ENCODE measurements at places on chromosomes 11 and 22.
A peak's percentile ranks its signal among the peaks of the same experiment; 100 is the strongest.

DNA sequence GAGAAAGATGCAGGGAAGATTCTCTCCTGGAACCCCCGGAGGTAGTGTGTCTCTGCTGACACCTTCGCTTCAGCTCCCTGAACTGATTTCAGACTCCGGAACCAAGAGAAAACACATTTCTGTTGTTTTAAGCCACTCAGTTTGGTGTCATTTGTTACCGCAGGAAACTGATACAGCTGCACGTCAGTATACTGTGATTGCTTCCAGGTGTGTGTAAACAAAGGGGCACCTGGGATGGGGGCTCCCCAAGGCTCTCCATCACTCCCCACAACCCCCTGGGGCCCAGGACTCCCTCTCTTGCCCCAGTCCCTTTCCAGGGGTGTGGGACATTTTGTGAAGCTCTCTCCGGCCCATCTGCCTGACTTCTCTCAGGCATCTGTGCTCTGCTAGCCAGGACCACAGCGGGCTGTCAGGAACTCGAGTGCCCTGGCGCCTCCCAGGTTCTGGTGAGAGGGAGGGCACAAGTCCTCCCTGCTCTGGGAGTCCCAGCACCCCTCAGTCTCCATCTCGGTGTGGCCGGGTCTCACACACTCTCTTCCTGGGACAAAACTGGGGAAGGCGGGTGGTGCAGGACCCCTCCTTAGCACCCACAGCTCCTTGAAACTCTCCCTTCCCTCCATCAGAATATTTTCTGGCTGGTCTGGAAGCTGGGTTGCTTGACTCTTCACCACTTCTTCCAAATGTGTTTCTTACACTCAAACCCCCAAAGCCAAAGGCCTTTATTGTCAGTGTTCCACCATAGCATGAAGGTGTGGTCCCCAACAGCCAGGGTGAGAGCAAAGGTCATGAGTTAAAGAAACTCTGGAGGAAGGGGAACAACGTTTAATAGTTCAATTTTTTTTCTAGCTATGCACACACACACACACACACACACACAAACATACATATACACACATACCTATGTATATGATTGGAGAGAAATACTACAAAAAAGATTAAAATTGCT is 35.0 kb upstream of the TSKU start:
- H3K27me3 ChIP-seq, result no peaks in the 10 kb centered on the region
- no peak overlapping the region for H3K4me3 ChIP-seq
- no peak for DNase-seq
- H3K27ac ChIP-seq, result no peak overlapping the region
- no peaks in the 10 kb centered on the region for H3K4me1 ChIP-seq

DNA sequence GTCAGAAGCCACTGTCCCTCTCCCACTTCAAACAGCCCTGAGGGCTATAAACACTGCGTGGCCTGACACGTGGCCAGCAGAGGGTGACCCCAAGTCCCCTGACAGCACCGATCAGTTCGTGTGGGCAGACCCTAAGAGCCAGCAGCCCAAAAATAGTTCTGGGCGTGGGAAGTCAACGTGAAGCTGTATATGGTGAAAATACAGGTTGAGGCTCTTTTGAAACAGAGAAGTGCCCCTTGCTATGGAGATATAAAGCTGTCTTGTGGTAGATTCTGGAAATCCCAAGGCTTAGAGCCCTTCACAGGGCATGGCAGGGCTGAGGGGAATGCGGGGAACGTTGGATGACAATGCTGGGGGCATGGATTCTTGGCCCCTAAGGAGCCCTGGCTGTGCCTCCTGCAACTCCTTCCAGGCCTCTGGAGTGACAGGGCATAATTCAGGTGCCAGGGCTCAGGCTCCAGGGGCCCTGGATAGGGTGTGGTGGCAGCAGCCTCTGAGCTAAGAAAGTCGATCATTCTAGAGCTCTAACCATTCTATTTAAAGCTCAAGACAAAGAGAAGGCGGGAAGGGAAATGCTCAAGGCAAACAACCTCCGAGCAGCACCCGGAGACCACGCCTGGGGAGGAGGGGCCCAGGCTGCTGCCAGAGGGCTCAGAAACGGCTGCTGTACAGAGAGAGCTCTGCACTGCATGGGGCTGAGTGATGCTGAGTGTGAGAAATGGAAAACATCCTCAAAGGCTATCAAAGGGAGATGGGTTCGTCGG is 60.4 kb upstream of the CD5 start:
- DNase-seq, result no peak
- no peaks in the 10 kb centered on the region for H3K36me3 ChIP-seq
- peak overlapping the region; percentile 77 for H3K27ac ChIP-seq

DNA sequence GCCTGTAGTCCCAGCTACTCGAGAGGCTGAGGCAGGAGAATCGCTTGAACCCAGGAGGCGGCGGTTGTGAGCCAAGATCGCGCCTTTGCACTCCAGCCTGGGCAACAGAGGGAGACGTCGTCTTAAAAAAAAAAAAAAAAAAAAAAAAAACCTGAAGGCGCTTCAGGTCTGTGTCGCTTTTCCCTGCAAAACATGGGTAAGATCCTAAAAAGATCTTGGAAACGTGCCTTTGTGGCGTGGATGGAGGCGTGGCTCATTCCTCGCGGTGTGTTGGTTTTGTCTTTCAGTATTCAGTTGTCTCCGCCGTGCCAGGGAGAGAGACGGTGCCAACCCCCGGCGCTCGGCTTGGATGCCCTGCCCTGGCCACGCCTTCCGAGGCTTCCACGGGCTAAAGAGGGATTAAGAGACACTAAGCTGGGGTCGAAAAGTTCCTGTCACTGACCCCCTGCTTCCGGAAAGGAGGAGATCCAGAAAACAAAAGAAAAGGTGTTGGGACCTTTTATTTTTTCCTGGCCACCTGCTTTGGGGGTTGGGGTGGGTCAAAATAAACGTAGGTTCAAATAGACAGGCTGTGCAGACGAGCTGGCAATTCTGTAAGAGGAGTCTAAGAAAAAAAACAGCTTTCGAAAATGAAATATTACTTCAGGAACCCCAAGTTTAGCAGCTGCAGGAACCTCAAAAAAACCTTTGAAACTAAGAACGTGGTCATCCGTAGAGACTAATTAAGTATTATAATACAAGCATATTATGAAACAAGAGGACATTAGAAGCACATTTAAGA is 1.1 kb upstream of the SLC35F2 start:
- H3K27me3 ChIP-seq, result no peaks in the 10 kb centered on the region
- peak overlapping the region; percentile 66 for H3K27ac ChIP-seq
- DNase-seq, result peak; percentile 63
- H3K4me3 ChIP-seq, result peak overlapping the region; percentile 93
- no peaks in the 10 kb centered on the region for H3K36me3 ChIP-seq

DNA sequence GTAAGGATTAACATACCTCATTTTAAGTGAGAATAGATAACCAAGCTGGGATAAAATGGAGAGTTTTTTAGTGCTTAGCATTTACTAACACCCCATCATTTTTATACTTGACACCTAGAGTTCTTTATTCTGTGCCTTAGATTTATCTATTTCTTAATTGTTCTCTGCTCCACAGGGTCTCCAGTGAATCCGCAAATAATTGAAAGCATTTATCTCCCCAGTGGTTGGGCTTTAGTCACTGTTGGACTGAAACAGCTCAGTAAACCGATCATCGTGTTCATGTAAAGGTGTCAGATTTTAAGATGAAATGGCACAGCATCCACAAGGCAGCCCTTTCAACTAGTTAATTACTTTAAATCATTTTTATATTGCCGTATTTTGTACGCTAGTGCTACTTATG is 17.8 kb upstream of the GRIA4 start:
- H3K36me3 ChIP-seq, result no peaks in the 10 kb centered on the region
- H3K27ac ChIP-seq, result no peak overlapping the region
- no peaks in the 10 kb centered on the region for H3K27me3 ChIP-seq
- no peaks in the 10 kb centered on the region for H3K4me1 ChIP-seq
- no peak overlapping the region for H3K4me3 ChIP-seq

DNA sequence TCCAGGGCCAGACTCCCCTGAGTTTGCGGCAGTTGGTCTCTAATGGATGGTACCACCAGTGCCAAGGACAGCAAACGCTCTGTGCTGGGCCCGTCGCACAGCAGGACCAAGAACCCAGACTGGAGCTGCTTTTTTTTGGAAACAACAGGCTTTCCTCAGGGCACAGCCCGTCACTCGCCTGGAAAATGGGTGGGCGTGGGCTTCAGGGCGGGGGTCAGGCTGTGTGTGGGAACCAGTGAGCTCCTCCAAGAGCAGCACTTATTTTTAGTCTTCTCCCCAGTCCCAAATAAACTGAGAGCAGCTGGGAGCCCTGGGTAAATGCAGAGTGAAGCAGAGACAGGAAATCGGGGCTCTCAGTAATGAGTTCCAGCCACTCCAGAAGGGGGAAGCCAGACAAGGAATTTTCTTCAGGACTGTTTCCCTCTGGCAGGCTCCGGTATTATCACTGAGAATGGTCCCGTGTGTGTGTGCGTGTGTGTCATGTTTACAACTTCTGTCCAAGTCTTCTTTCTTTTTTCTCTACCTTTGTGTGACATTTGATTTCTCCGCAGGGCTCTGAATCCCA is 63.0 kb downstream of the PPFIBP2 start:
- no peak overlapping the region for H3K27ac ChIP-seq
- no peaks in the 10 kb centered on the region for H3K27me3 ChIP-seq
- 0 out of 2 replicates have a peak, but pooled peaks cover 5% of the 10 kb centered on the region for H3K36me3 ChIP-seq
- H3K4me1 ChIP-seq, result peaks cover 41% of the 10 kb centered on the region

GRCh38 chr11:118059246-118059940 is 17.5 kb upstream of the TMPRSS4 start:
- no peaks in the 10 kb centered on the region for H3K36me3 ChIP-seq
- peaks cover 1% of the 10 kb centered on the region for H3K27me3 ChIP-seq
- no peaks in the 10 kb centered on the region for H3K4me1 ChIP-seq
- H3K27ac ChIP-seq, result no peak overlapping the region

DNA sequence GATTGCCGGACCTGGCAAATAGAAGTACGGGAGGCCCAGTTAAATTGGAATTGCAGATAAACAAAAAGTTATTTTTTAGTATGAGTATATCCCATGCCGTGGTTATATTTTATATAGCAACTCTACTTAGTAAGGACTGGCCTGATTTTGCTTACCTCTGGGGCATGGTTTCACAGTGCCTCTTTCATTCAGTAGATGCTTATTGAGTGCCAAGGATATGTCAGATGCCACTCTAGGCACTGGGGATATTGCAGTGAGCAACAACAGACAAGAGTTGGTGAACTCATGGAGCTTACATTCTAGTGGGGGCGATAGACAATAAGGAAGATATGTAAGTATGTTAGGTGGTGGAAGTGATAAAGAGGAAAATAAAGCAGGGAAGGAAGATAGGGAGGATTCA is 112.2 kb downstream of the TEAD1 start:
- H3K4me3 ChIP-seq, result no peak overlapping the region
- H3K4me1 ChIP-seq, result no peaks in the 10 kb centered on the region
- H3K27ac ChIP-seq, result no peak overlapping the region
- no peaks in the 10 kb centered on the region for H3K27me3 ChIP-seq
- DNase-seq, result no peak

GRCh38 chr11:57615308-57615707 is 17.8 kb downstream of the SERPING1 start:
- H3K4me1 ChIP-seq, result no peaks in the 10 kb centered on the region
- no peak for DNase-seq
- no peaks in the 10 kb centered on the region for H3K27me3 ChIP-seq

- no peak overlapping the region for H3K27ac ChIP-seq
- no peaks in the 10 kb centered on the region for H3K36me3 ChIP-seq
These were observed 97.4 kb downstream of the WNT7B start for GRCh38 chr22:45879552-45879949.
